Hepatic stellate cell (primary cell): ENCODE measurements at places on chromosomes 7 and 10.

DNA sequence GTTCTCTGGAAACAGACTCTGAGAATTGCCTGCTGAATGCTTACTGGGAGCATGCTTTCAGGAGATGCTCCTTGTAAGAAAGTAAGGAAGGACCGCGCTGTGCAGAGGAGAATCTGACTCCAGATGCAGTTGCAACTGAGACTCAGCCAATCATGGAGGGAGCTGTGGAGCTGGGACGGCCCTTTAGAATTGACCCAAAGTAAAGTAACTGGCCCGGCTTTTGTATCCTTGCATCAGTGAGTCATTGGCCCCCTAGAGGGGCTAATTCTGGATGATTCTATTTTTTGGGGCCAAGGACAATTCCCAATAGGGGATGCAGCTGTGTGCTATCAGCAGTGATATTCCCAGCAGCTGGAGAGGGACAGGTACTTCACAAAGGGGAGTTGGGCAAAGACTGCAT, 170.4 kb downstream of the PTEN start:
- DNase-seq, result no peak

DNA sequence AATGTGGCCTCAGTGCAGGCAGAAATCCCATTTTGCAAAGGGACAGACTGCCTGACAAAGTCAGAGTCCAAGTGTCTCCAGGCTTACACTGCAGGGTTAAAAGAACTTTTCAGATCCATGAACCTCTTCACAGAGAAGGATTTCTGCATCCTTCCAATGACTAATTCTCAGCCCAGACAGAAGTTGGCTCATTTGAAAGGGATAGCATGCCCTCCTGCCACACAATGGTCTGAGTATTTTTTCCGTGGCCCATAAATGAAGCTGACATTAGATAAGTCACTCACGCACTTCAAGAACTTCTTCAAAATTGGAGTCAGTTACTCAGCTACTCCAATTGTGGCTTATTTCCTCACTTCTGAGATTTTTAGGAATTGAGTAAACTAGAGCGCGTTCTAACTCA, 170.2 kb downstream of the PLXNA4 start:
- no peak for DNase-seq

- DNase-seq, result no peak
These were observed 380.0 kb upstream of the GALNT17 start for GRCh38 chr7:70751895-70752294.

GRCh38 chr10:70621503-70622078, 19.1 kb upstream of the PRF1 start:
- DNase-seq, result no peak

GRCh38 chr7:99446096-99446495, 7.4 kb downstream of the CPSF4 start:
- DNase-seq, result no peak

GRCh38 chr7:80781146-80781545, 137.7 kb downstream of the SEMA3C start:
- no peak for DNase-seq

- DNase-seq, result no peak
These were observed 160.0 kb downstream of the UBE2H start for GRCh38 chr7:129792721-129793120.

- no peak for DNase-seq
These were observed 808.5 kb downstream of the PHTF2 start for GRCh38 chr7:78607099-78607498.

DNA sequence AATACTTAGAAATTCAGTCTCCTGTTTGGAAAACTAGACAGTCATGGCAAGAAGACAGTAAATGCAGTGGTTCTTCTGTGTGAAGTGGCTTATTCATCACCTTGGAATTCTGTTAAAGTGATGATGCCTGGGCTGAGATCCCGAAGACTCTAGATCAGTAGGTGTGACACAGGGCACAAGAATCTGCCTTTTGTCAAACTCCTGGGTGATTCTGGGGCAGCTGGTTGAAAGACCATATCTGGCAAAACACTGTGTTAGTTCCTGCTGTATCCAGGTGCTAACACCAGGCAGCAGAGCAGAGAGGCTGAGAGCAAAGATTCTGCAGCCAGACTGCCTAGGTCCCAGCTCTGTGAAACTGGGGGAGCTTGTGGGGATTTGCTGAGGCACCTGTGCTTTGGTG, 26.5 kb downstream of the MRC1 start:
- DNase-seq, result peak; percentile 71

DNA sequence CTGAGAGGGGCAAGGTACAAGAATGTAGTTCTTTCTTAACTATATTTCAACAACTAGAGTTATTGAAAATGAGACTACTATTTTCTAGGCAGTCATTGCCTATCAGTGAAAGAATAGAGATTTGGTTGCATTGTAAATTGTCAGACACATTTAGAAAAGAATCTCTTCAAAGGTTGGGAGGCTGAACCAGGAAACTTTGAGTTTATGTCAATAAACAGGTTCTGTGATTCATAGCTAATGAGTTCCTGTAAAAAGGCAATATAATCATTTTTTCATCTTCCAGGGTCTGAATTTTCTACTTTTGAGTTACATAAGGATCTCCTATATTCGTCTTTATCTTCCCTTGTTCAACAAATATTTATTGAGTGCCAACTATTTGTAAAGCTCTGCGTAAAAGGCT, 47.1 kb downstream of the MAGI2 start:
- DNase-seq, result no peak

- no peak for DNase-seq
These were observed 120.5 kb downstream of the UBE2H start for GRCh38 chr7:129832282-129832681.

GRCh38 chr10:30063099-30063498, 3.7 kb upstream of the JCAD start:
- no peak for DNase-seq

DNA sequence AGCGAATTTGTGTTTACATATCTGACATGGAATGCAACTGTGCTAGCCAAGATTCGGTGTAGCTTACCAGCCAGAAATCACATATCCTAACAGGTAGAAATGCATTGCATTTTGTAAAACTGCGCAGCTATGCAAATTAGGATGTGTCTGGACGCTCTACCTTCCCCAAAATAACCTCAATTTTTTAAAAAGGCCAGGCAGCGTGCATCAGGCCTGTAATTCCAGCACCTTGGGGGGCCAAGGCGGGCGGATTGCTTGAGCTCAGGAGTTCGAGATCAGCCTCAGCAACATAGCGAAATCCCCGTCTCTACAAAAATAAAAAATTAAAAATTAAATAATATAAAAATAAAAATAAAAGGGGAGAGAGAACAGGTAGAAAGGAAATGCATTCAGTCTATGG, 305.0 kb downstream of the TYW1 start:
- no peak for DNase-seq

DNA sequence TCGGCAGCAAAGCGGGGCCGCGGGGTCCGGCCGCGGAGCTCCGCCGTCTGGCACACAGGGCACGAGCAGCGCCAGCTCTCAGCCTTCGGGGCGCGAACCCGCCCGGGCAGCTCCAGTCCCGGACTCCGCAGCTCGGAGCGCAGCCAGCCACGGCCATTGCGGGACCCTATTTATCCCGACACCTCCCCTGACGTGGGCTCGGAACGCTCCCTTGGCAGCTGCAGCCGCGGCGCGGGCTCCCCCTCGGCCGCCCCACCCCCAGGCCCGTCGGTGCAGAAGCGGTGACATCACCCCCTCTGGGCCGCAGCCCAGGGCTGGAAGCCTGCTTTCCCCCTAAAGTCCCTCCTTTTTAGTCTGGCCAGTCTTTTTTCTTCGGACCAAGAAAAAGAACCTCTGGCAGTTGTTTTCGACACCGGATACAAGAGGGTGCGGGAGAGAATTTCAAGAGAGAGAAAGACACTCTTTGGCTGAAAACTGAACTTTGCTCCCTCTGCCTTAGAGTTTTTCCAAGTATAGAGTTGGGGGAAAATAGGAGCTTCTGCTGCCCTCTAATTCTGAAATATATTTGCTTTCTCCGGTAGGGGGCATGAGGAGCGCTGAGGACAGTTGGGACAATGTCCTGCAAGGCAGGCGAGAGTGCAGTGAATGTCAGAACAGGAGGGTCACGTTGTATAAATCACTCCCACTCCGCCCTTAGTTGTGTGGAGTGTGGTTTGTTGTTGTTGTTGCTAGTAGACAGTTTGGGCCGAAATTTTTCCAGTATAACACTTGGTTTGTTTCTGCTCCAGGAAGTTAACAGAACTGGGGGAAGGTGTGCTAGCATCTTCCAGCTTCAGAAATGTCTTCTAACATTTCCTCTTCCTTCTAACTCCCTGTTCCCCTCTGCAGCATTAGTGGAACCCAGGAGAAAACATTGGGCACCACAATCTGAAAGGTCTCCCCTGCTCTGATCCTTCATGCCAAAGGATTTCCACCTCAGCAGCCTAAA, at the start of gene SFRP4:
TSS of gene SFRP4 (minus strand) at position 145 of the 988 bp plus-strand sequence. CDS start 280 bp downstream, outside the sequence.
- DNase-seq, result peak; percentile 39

DNA sequence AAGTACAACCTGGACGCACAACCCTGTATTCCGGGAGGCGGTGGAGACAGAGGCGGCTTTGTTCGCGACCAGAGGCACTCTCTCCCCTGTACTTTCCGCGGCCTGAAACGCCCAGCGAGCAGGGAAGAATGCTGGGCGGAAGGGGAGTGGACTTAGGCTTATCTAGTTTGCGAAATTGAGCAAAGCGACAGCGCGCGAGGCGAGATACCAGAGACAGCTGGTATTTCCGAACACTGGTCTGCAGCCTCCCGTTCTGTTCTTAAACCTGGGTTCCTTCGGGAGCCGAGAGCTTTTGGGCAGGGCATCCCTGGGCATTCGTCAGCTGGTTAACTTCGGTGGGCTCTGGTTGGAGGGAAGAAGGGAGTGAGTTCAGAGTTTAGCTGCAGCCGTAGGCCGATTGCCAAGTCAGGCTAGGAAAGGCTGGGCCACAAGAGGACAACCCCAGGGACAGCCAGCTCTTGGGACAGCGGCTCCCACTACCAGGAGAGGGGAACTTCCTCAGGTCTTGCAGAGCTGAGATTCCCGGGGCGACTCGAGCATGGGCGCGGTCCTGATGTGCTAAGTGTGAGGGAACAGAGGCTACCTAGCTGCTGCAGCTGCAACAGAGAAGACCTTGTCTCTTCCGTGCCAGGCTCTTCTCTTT, 3.9 kb downstream of the HMX3 start:
- DNase-seq, result no peak

- peak; percentile 36 for DNase-seq
These were observed 101.2 kb upstream of the ZNF746 start for GRCh38 chr7:149598721-149599308.

DNA sequence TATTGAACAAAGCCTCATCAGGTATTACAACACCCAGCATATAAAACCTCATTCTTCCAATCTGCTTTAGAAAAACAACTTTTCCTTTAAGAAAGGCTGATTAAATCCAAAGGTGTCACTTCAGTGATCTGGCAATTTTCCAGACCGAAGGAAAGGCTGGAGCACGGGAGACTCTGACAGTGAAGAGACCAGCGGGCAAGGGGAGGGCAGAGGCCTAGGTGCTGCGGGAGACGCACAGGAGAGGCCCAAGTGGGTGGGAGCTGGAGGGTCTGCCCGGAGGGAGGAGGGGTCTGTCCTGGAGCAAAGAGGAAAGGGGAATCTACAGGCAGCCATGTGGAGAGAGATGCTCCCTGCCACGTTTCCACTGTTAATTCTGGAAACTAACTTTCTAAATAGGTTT, 24.3 kb upstream of the PPP2R2D start:
- DNase-seq, result no peak

DNA sequence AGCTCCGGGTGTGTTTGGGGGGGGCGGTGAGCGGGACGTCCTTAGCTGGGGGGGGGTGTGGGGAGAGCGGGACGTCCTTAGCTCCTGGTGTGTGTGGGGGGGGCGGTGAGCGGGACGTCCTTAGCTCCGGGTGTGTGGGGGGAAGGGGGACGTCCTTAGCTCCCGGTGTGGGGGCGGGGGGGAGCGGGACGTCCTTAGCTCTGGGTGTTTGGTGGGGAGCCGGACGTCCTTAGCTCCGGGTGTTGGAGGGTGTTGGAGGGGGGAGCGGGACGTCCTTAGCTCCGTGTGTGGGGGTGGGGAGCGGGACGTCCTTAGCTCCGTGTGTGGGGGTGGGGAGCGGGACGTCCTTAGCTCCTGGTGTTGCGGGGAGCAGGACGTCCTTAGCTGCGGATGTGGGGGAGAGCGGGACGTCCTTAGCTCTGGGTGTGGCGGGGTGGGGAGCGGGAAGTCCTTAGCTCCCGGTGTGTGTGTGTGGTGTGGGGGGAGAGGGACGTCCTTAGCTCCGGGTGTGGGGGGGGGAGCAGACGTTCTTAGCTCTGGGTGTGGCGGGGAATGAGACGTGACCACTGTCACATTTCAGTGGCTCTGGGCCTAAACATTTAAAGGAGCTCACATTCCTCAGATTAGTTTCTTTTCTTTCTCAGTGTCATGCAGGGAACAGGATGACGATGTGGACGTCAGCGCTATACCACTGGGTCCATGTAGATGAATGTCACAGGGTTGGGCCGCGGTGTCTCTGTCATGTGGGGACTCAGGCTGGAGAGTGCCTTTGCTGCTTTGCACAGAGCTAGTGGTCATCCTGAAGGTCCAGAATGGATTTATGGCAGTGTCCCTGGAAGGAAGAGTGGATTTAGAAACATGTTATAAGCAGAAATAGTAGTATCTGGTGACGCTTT, 7.5 kb downstream of the DYNC2I1 start:
- DNase-seq, result peak; percentile 80

- no peak for DNase-seq
These were observed 157.4 kb downstream of the SKIDA1 start for GRCh38 chr10:21368022-21368582.

DNA sequence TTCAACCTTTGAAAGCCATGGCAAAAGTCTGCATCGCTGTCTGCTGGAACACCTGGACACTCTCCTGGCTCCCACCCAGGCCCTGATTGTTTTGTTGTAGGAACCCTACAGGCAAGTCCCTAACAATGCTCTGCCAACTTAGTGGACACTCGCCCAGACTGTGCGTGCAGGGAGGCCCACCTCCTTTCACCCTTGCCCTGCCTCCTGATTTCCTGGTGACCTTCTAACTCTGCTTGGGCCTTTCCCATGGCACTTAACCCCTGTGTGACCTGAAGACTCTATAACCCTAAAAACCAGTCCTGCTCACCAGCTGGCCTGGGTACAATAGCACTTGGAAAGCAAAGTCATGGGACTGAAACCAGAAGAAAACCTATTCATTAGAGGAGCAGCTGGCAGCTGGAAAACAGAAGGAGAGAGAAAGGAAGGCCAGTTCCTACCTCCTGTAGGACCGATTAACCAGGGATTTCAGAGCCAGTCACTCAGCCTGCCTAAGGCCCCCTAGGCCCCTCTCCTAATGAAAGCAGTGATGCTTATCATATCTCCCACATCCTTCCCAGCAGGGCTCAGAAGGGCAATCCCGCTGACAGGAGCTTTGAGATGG, 82.7 kb upstream of the KMT2E start:
- DNase-seq, result no peak

DNA sequence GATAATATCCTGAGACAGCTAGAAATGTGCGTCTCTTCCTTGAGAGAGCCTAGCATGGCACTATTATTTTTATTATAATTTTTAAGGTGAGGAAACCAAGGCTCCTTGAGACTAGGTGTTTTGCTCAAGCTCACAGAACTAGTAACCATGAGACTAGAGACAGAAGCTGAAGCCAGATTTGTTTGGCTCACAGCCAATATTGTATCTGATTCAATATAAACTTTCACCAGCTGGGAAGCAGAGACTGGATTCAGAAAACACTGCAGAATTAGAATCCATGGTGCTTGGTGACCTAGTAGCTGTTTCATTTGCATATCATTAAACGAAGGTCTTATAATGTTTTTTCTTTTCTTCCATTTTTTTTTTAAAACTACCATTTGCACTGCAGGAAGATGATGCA, 64.4 kb downstream of the DNAJB9 start:
- no peak for DNase-seq
